Spinal cord (tissue), 10 donors: ENCODE measurements at places on chromosomes 3 and 15. TPM values are rescaled to one million over a fixed set of nuclear protein-coding genes. Genes with fewer than 3 reads are reported as not detected.

DNA sequence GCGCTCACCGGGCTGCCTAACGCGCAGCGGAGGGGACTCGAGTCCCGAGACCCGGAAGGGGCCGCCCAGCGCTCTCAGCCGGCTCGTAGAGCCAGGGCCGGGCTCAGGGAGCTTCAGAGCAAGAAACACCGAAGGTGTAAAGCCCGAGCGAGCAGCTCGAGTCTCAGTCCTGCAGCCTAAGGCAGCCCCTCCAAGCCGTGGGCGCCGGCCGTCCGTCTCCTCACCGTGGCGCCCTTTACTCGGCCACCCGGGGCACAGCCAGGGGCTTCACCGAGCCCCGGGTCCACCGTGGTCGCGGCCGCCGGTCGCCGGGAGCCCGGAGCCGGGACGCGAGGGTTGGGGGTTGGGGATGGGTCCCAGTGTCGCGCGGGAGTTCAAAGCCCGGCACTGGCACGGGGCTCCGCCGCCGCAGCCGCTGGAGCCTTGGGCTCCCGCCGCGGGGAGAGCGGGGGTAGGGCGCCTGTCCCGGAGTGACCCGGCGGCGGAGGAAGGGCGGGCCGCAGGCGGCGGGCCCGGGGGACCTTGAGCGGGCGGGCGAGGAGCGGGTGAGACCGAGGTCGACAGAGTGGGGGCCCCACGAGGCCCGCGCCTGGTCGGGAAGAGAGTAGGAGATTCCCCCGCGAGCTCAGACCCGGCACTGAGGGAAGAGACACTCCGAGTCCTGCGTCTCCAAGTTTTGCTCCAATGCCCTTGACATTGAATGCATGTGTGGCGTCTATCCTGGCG is 26.9 kb upstream of the THRB start:
- H3K27ac ChIP-seq: peak overlapping the region; percentile 12
- peaks cover 29% of the 10 kb centered on the region for H3K27me3 ChIP-seq
- no peak for DNase-seq
- H3K4me1 ChIP-seq: peaks cover 12% of the 10 kb centered on the region
- H3K36me3 ChIP-seq: no peaks in the 10 kb centered on the region

ATP13A4 gene
- total RNA-seq: 26.4 TPM

DNA sequence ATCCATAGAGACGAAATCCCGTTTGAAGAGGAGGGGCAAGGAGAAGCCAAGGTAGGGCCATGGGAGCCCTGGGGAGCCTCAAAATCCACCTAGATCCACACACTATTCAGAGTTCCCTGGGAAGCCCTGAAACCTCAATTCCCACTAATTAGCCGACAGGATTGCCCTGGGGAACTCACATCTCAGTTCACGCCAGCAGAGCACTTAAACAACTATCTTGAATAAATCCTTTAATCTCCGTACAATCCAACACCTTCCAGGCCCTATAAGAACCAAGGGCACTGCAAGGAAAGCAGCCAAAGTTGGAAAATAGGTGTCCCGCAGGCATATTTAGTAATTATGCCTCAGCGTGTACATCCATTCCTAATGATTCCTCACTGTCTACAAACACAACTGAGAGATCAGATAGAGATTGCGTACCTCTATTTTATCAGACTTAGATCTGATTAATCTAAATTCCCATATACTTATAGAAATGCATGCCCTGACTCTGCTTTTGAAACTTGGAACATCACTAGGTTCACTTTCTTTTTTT is 25.6 kb upstream of the EIF4A2 start:
- H3K4me1 ChIP-seq: no peaks in the 10 kb centered on the region
- H3K36me3 ChIP-seq: no peaks in the 10 kb centered on the region
- no peaks in the 10 kb centered on the region for H3K27me3 ChIP-seq
- H3K27ac ChIP-seq: no peak overlapping the region

OIP5 gene
- total RNA-seq: 5.5 TPM

DNA sequence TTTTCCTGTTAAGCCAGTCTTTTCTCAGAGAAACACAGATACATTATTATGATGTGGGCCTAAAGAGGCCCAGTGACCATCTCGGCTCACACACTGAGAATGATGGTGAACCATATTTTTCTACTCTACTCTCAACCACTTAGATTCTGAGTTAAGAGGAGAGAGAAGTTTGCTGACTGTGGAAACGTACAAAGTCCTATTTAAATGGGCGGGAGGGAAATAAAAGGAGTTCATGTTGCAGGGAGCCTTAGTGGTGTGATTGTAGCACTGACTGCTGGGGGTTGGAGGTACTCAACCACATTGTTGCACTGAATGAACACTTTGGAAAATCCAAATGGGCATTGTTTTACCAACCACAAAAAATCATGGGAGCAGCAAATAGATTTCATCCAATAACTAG is 51.0 kb downstream of the ATP8B4 start:
- no peaks in the 10 kb centered on the region for H3K27me3 ChIP-seq
- no peak overlapping the region for H3K4me3 ChIP-seq
- no peak for DNase-seq

GRCh38 chr15:45351227-45351626 is 27.1 kb downstream of the GATM start:
- no peaks in the 10 kb centered on the region for H3K4me1 ChIP-seq
- no peak for DNase-seq
- H3K4me3 ChIP-seq: no peak overlapping the region
- H3K27ac ChIP-seq: no peak overlapping the region
- H3K36me3 ChIP-seq: no peaks in the 10 kb centered on the region

DNA sequence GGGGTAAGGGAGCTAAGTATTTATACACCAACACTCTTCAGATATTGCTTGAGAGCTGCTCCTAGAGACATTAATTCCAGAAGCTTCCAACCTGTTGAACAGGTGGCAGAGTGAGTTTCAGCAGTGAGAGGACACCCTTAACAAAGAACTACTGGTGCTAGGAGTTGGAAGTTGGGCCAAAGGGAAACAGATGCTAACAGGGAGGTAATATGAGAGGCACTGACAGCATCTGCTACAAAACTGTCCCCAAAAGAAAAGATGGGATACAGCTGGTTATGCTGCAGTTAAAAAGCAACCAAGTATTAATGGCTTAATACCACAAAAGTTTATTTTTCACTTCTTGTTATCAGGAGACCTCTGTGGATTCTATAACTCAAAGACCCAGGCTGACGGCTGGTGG is 104.5 kb upstream of the SATB1 start:
- no peaks in the 10 kb centered on the region for H3K4me1 ChIP-seq
- DNase-seq: no peak
- H3K27me3 ChIP-seq: no peaks in the 10 kb centered on the region

DNA sequence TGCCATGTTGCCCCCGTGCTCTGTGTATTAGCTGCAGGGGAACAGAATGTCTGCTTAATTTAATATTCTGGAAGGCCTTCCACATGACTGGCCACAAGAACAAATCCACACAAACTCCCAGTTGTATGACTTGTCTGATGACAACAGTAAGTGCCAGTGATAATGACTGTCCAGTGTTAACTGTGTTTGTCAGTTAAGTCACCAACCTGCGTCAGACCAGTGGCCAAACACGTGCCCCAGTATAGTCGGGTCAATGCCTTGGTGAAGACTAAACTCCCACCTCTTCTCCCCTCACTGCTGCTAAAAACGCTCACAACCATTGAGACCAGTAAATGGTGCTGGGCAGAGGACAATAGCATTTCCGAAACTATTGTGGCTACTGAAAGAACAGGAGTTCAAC is 9.8 kb upstream of the ATP13A5 start:
- H3K27ac ChIP-seq: no peak overlapping the region
- no peaks in the 10 kb centered on the region for H3K4me1 ChIP-seq
- H3K36me3 ChIP-seq: no peaks in the 10 kb centered on the region
- no peak for DNase-seq
- no peak overlapping the region for H3K4me3 ChIP-seq
- H3K27me3 ChIP-seq: no peaks in the 10 kb centered on the region

DNA sequence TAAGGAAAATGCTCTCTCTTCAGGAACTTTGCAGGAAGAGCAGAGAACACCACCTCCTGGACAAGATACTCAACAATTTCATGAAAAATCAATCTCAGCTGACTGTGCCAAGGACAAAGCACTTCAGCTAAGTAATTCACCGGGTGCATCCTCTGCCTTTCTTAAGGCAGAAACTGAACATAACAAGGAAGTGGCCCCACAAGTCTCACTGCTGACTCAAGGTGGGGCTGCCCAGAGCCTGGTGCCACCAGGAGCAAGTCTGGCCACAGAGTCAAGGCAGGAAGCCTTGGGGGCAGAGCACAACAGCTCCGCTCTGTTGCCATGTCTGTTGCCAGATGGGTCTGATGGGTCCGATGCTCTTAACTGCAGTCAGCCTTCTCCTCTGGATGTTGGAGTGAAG is 200.5 kb downstream of the AKAP13 start:
- H3K4me1 ChIP-seq: peaks cover 8% of the 10 kb centered on the region
- H3K27ac ChIP-seq: no peak overlapping the region
- no peak overlapping the region for H3K4me3 ChIP-seq

- H3K27ac ChIP-seq: no peak overlapping the region
- peaks cover 7% of the 10 kb centered on the region for H3K4me1 ChIP-seq
- H3K4me3 ChIP-seq: no peak overlapping the region
- no peaks in the 10 kb centered on the region for H3K36me3 ChIP-seq
- no peaks in the 10 kb centered on the region for H3K27me3 ChIP-seq
These were observed 6.5 kb upstream of the DNASE1L3 start for GRCh38 chr3:58217209-58217811.

- no peaks in the 10 kb centered on the region for H3K4me1 ChIP-seq
- H3K4me3 ChIP-seq: no peak overlapping the region
- no peak overlapping the region for H3K27ac ChIP-seq
- no peaks in the 10 kb centered on the region for H3K36me3 ChIP-seq
- no peaks in the 10 kb centered on the region for H3K27me3 ChIP-seq
These were observed 162.6 kb downstream of the BBX start for GRCh38 chr3:107685383-107685782.

BNC1 gene
- total RNA-seq: 0.22 TPM

- no peak overlapping the region for H3K4me3 ChIP-seq
- H3K27ac ChIP-seq: no peak overlapping the region
- no peaks in the 10 kb centered on the region for H3K4me1 ChIP-seq
- H3K36me3 ChIP-seq: no peaks in the 10 kb centered on the region
These were observed 328.3 kb downstream of the THSD4 start for GRCh38 chr15:71443538-71443937.

TF gene
- total RNA-seq: 466 TPM
